Dorsolateral prefrontal cortex (tissue), 122 donors: ENCODE measurements at places on chromosomes 12 and 14.
A peak's percentile ranks its signal among the peaks of the same experiment; 100 is the strongest.

DNA sequence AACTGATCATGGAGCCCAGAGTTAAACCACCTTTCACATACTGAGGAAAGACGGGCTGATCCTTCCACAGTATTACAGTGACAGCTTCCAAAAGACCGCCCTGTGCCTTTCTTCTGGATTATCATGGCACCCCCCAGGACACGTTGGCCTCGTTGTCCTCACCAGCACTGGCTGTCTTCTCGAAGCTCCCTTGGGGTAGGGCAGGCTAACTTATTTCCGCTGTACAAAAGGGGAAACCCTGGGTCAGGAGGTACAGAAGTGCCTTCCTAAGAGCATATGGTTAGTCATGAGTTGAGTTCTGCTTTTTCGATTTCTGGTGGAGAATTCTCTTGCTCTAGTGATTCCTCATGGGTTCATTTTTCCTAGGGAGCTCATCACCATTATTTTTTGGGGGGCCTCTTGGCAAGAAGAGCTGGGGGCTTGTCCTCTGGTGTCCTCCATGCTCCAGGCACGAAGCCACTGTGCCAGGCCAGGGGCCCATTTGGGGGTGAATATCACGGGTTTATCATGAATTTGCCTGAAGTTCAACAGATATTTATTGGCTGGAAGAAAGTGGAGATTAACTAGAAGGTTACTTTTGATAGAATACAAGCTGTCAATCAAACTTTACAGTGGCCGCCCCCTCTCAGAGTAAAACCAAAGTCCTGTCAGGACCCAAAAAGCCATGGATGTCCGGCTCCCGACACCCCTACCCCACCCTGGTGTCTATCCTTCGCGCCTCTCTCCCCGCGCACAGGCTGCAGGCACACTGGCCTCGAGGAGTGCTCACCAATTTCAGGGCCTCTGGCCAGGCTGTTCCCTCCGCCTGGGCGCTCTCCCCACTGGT lies 8.8 kb upstream of the TRAF3 start:
- no peak for DNase-seq

- DNase-seq: peak; percentile 79
Measured at GRCh38 chr14:100108042-100108825, 43.0 kb downstream of the EVL start.

DNA sequence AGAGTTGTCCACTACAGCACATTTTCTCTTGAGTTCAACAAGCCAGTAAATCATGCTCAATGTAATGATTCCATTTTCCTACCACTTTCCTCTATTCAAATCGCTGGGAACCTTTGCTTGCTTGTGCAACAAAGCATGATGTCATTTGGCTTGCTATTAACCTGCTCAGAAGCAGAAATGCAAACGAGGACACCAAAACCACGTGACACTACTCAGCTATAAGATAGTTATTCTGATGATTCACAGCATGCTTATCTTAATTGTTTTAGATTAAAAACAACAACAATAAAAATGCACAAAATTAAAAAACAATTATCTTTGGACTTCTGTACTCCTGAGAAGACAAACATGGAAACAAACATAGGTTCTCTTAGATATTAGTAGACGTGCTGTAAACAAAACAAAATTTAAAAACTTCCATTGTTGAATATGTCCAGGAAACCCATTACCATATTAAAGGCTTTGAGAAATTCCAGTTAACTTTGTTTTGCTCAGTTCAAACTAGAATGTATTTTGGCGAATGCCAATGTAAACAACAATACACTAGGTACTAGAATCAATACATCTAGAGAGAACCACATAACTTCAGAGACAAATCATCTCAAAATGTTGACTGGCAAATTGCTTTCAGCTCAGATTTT lies 77.5 kb upstream of the KRAS start:
- no peak for DNase-seq

GRCh38 chr12:82507686-82508085 lies 149.4 kb downstream of the METTL25 start:
- no peak for DNase-seq

DNA sequence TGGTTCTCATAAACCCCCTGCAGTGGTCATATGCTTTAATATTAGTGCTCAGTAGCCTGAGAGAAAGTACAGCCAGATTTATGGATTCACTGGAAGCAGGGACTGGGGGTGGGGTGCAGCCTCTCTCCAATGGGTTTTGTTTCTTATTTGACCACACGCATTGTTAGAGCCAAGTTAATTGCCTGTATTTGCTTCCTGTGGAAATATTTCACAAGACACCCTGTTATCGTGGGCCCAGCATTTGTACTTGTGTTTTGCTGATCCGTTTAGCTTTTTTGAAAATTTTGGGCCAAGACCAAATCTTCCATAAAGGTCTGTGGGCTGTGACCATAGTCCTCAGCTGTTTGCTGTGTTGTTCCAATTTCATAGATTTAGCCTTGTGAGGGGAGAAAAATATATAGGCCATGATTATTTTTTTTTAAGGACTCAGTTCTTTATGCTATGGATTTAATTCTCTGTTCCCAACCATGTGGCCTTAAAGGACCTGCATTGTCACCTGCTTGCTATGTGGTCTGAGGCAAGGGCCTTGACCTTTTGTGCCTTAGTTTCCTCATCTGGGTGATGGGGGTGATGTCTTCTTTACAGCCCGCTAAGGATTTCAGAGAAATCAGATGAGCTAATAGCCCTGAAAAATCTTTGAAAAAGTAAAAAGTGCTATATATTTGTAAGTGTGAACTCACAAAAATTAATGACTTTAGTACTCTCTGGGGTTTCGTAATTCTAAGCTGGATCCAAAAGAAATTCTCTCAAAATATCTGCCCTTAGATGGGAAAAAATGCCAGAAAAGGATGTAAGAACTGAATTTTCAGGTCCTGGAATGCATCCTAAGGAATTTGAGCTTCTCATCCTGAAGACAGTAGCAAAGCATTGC lies 370.2 kb downstream of the DPF3 start:
- DNase-seq: no peak

GRCh38 chr14:92004062-92004461 lies 35.8 kb downstream of the TRIP11 start:
- DNase-seq: no peak
